ENCODE measurements at places on chromosomes 16 and 17.

- DNase-seq = no peak
These were observed 58.1 kb downstream of the ZDHHC7 start for GRCh38 chr16:84953190-84953746.

DNA sequence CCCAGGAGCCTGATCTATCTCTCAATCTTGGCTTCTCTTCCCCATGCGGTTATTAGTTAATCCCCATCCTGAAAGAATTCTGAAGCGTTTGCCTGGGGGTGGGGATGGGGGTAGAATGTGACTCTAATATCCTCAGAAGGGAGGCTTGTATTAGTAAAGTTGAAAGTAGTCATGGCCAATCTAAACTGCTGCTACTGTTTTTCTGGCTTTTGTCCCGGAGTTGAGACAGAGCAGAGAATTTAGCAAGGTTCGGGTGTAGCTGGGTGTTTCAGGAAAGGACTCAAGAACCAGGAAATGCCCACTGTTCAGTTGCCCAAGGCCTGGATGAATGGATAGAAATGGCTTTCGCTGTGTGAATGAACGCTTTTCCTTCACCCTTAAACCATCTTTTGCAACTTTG, 17.6 kb upstream of the ITGAM start:
- no peak for DNase-seq

DNA sequence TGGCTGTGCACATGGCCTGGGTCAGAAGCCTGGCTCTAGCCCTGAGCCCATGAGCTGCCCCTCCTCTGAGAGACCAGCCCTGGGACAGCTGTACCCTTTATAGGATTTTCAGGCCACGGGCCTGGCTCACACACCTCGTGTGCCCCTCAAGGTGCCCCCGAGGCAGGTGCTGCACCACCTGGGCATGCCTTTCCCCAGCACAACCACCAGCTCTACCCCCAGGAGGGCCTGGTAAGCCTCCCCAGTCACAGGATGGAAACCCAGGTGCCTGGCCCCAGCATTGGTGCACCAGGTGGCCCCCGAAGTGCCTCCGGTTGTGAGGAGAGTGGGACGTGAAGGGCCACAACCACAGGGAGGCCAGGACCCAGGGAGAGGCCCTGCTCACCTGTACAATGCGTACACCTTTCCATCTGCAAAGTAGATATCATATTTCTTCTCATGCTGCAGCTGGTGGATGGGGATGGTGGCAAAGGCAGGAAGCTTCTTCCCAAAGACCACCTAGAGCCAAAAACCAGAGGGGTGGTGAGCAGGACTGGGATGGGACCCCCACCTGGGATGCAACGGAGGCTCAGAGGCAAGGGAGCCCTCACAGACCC, 6.3 kb downstream of the ZNF598 start:
- DNase-seq = no peak

- no peak for DNase-seq
These were observed 13.6 kb downstream of the SMTNL2 start for GRCh38 chr17:4597975-4598374.

GRCh38 chr17:8964801-8965393, 610 bp downstream of the PIK3R5 start:
- no peak for DNase-seq

- no peak for DNase-seq
These were observed at the start of gene MMD for GRCh38 chr17:55421179-55421934. MMD (minus strand) TSS chr17:55421835; CDS start chr17:55421695, 140 bp downstream.

- DNase-seq = no peak
These were observed 53.2 kb downstream of the PIPOX start for GRCh38 chr17:29096094-29096493.
